ENCODE measurements at places on chromosomes 4 and X.

- H3K36me3 ChIP-seq = peaks cover 35% of the 10 kb centered on the region
- H3K27ac ChIP-seq = no peak overlapping the region
These were observed 25.6 kb downstream of the TXK start for GRCh38 chr4:48108309-48109073.

DNA sequence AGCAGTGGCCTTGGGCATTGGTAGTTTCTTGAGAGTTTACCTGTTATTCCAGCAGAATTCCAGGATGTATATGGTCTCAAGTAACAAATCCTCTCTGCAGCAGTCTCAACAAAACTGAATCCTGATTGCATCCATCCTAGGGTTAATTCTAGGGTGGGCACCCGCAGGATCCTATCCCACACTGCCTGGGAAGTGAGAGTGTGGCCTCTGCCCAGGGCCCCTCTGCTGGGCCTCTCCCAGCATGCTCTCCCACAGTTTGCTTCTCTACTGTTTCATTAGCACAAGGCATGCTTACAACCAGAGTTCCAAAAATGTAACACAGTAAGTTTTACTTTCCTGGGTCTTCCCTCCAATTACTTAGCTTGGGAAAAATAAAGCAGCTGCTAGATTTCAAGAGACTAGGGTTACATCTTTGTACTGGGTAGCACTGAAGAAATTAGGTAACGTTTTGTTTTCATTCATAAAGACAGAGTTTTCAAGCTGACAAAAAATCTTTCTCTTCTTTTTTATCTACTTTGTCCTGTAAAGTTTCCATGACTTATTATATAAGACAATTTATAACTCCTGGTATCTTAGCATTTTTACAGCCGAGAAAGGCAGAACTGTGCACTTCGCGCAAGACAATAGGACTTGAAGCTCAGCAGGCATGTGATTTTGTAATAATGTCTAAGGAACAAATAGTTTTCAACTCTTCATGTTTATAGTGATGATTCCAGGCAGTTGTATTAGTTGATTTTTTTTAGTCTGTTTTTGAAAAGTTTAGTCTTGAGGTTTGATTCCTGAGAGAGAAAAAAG is 131.2 kb upstream of the PCDH18 start:
- H3K36me3 ChIP-seq = no peaks in the 10 kb centered on the region
- H3K27me3 ChIP-seq = no peaks in the 10 kb centered on the region

- peaks cover 10% of the 10 kb centered on the region for H3K36me3 ChIP-seq
- no peak for DNase-seq
- H3K4me3 ChIP-seq = no peak overlapping the region
- no peaks in the 10 kb centered on the region for H3K27me3 ChIP-seq
- peaks cover 74% of the 10 kb centered on the region for H3K4me1 ChIP-seq
These were observed 14.1 kb downstream of the KLF3 start for GRCh38 chr4:38678078-38678477.

DNA sequence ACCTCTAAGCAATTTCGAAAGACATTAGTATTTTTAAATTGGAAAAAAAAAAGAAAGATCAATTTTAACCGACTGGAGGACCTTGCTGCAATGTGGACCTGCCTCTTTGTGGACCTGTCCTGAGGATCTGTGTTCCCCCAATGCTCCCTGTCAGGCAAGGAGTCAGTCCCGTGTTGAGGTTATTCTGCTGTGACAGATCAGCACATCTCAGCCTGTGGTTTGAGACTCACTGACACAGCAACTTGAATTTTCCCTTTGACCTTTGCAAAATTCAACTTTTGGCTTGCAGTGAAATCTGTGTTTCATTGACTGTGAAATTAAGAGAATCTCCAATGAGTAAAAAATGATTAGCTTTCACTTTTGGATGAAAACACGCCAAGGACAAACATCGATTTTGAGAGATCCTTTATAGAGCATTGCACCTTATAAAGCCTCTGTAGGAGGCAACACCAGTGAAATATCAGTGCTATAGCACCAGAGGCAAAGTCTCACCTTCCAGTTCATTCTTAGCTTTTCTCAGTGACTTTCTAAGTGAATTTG is 186.9 kb downstream of the GPAT3 start:
- no peaks in the 10 kb centered on the region for H3K36me3 ChIP-seq
- H3K4me1 ChIP-seq = no peaks in the 10 kb centered on the region
- H3K4me3 ChIP-seq = no peak overlapping the region
- H3K27ac ChIP-seq = no peak overlapping the region
- H3K27me3 ChIP-seq = peaks cover 9% of the 10 kb centered on the region

DNA sequence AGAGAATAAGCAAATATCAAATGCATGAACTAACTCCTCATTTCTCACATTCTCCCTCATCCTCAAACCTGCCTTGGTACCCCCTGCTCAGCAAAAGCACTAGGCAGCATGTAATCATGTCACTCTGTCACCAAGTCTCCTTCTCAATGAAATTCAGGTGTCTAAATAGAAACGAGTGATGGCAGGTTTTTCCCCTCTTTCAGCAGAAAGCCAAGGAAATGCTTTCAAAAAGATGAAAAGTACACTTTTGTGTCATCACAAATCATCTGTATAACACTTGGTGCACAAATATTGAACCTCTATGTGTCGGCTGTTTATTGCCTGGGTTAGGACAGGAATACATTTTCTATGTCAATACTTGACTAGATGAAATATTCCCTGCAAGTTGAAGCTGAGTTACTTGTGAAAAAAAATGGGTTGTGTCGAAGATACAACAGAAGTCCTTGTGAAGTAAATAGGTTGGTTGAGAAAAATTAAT is 285.1 kb upstream of the MAGEB18 start:
- H3K4me3 ChIP-seq = no peak overlapping the region
- no peaks in the 10 kb centered on the region for H3K27me3 ChIP-seq
- no peaks in the 10 kb centered on the region for H3K4me1 ChIP-seq
- DNase-seq = no peak
- no peak overlapping the region for H3K27ac ChIP-seq

DNA sequence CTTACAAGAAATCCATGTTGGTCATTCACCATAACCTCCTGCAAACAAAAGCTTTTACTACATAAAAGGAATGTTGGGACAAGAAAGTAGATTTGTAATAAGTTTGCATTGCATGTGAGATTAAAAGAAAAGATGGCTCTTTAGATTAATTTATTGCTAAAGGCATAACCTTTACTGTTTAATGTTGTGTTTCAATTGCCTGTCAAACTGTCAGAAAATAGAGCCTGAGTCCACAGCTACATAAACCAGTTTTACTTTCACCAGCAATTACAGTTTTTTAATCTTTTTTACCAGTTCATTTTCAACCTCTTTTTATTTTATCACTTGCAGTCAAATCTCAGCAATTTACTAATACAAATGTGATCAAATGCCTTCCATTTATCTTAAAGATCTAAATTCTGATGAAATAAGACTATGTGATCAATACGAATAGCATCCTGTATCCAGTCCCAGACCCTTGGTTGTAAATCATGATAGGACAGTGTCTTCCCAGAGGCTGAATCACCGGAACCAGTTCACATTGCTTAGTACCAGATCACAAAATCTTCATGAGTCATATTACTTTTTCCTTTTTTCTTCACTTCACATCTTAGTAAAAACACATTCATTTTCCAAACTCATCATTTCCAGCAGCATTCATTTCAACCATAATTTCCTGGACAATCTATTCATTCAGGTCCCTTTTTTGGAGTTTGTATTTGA is 95.4 kb upstream of the FRG1 start:
- no peaks in the 10 kb centered on the region for H3K4me1 ChIP-seq
- no peak overlapping the region for H3K4me3 ChIP-seq
- H3K27me3 ChIP-seq = no peaks in the 10 kb centered on the region
- no peak overlapping the region for H3K27ac ChIP-seq

DNA sequence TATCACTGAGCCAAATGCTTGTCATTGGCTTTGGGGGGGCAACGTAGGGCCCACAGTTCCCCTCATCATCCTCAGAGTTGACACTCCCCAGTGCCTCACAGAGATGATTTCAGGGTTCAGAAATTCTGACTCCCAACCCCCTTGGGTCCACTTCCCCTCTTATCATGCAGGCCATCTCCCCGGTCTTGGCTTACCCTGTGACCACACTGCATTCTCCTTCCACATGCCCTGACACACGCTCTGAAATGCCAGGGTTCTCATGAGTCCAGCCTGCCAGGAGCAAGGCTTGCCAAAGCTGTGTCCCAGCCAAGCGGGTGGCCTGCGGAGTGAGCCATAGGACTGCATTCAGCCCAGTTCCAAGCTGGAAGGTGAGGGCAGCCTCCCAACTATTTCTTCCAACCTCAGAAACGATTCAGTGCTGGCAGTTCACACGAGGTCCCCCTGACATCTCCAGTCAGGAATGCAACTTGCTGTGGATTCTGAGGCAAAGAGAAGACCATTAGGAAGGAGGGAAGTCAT is 101.2 kb downstream of the SMIM20 start:
- H3K4me1 ChIP-seq = peaks cover 7% of the 10 kb centered on the region
- H3K27me3 ChIP-seq = peaks cover 17% of the 10 kb centered on the region
- no peak overlapping the region for H3K4me3 ChIP-seq
- no peak overlapping the region for H3K27ac ChIP-seq
- no peak for DNase-seq
- no peaks in the 10 kb centered on the region for H3K36me3 ChIP-seq

DNA sequence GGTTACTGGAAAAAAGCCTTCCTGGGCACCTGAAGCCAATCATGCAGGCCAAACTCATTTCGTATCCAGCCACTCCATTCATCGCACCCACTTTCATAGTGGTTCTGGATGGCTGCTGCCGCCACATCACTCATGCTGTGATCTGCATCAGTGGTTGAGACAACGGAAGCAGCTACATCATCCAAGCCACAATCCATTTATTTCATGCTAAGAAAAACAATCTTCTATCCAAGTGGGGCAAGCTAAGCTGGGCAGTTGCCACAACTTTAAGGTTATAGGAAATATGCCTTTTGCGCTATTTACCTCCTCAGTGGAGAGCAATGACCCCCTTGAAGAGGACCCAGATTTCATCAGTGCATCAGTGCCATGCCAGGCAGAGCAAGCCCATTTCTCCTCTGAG is 124.6 kb downstream of the GRIA3 start:
- no peaks in the 10 kb centered on the region for H3K27me3 ChIP-seq
- no peak for DNase-seq
- no peak overlapping the region for H3K27ac ChIP-seq
- no peaks in the 10 kb centered on the region for H3K4me1 ChIP-seq

DNA sequence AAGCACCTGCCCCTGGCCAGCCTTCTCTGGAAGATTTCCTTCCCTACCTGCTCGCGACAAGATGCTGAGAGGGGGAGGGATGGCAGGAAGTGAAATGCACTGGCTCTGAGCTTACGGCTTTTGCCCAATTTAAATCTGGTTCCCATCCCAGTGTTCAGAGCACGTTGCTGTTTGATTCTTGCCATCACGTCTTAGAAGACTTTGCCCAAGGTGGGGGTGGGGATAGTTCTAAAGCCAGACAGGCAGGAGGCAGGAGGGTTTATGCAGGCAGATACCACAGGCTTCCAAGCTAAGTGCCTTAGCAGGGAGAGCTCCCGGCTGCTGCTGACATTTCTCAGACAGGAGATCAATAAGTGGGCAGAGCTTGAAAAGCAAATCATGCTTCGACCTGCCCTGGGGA is 393.9 kb downstream of the MID1IP1 start:
- no peak for DNase-seq
- peaks cover 4% of the 10 kb centered on the region for H3K27me3 ChIP-seq
- peak overlapping the region; percentile 18 for H3K27ac ChIP-seq
- H3K36me3 ChIP-seq = peaks cover 2% of the 10 kb centered on the region

GRCh38 chr4:26985873-26986272 is 125.2 kb downstream of the STIM2 start:
- H3K36me3 ChIP-seq = peaks cover 20% of the 10 kb centered on the region
- peak overlapping the region; percentile 34 for H3K27ac ChIP-seq
- peaks cover 43% of the 10 kb centered on the region for H3K4me1 ChIP-seq
- H3K27me3 ChIP-seq = no peaks in the 10 kb centered on the region
- DNase-seq = peak; percentile 70
- peak overlapping the region; percentile 19 for H3K4me3 ChIP-seq

GRCh38 chr4:119035951-119036737 is 99.5 kb upstream of the MYOZ2 start:
- DNase-seq = no peak
- H3K27ac ChIP-seq = no peak overlapping the region
- H3K36me3 ChIP-seq = no peaks in the 10 kb centered on the region
- H3K4me3 ChIP-seq = no peak overlapping the region
